Nephron progenitor cell (in vitro differentiated cells): ENCODE measurements at places on chromosomes 6 and 20.

DNA sequence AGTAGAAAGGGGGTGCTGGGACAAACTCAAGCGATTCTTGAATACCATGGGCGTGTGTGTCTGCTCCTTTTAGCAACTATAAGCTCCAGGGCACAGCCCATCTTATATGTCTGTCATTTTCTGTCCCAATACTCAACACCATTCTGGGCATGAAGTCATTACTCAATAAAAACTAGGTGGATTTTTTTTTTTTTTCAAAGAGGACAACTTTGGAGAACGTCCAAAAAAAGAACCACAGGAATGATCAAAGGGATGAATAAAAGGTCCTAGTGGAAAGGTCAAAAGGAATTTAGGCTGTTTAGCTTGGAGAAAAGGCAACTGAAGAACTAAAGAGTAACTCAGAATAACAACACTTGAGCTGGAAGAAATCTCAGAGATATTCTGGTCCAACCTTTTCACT is 24.4 kb downstream of the UQCC1 start:
- DNase-seq = no peak

DNA sequence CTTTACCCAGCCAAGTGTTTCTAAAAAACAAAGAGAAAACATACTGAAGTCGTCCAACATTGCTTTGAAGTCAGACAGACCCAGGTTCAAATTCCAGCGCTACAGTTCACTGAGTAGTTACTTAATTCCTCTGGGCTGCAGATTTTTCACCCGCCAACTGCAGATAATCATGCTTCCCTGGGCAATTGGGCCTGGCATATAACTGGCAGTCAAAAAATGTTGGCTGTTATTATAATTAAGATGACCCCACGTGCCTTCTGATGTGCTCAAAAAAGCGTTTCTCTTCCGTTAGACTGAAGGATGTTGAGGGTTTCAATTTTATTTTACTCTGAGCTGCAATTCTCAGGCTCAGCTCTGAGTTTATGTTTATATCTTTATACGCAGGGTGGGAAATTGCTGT is 156.1 kb upstream of the CITED2 start:
- DNase-seq = no peak

DNA sequence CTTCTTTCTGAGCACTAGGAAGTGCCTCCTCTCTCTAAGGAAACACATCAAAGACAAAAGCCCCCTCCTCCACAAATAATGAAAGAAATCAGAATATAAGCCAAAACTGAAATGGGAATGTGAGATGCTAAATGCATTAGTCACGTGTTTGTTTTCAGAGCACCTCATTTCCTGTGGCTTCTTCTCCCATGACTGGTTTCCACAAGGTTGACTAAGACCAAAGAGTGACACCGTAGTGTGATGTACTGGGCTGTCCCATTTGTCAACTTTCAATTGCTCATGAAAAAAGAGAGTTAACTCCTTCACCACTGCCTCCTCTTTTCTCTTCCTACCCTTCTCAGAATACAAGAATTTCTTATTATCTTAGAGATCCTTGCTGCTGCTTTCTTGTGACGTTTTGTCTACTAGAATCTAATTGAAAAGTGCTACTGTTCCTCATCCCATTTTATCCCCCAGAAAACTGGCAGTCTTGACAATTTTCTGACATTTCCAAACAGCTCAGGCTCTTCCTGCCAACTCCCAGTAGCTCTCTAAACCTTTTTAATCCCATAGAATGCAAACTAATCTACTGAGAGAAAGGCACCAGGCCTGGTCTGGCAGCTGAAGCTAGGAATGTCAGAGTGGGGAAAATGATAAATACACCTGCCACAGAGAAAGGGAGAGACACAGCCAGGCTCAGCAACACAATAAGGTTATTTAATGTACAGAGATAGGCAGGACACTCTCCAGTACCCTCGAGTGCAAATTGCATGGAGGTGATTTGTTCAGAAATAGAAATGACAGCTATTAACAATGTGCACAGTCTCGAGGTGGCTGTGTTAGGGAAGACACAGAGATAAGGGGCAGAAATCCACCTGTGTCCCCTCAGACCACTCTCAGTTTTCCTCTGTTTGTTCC is 671.7 kb upstream of the NRSN1 start:
- DNase-seq = no peak

DNA sequence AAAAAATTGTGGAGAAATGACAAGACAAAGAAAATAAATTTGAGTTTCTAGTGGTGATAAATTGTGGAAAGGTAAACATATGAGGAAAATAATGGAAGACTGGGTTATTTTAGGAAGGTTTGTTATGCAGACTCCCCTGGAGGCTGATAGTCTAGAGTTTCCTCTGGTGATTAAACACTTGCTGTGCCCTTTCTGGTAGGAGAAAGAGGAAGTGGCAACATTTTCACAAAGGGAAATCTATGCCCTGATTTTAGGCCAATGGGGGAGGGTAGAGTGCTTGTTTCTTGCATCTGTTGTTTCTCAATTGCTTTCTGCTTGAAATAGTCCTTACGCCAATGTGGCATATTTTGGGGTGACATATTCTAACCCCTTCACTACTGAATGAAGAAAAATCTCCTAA is 129.1 kb upstream of the DOK5 start:
- no peak for DNase-seq

DNA sequence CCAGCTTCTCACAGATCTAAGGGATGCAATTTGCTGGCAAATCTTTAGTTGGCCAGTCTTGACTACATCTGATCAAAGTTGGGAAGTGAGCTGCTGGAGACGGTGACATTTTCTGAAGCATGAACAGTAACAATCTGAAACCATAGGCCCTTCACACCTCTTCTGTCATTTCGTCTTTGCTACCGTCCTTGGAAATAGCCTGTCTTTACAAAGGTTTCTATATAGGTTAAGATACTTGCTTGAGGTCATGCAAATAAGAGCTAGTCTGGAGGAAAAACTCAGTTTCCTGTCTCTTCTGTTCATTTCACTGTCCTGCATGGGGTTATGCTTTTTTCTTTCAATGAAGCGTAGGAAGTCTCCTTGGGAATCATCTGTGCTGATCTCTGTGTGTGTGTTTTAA is 55.6 kb downstream of the CARMIL1 start:
- no peak for DNase-seq

GRCh38 chr6:143804835-143805239 is 38.3 kb upstream of the LTV1 start:
- no peak for DNase-seq

GRCh38 chr6:130575557-130575956 is 209.7 kb downstream of the TMEM200A start:
- DNase-seq = no peak

DNA sequence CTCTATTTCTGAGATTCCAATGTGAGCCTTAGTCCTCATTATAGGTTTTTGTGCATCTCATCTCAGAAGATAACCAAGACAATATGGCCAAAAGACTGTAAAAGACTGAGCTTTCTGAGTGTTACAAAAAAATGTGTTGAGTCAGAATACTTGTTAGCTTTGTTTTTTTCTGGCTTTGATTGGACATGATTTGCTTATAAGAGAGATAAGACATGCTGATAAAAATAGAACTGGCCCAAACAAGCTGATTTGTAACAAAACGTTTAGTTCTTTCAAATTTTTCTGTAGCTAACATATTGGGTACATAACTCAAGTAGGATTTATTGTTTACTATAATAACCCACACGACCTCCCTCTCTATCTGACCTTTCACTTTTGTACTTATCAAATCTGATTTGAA is 32.9 kb downstream of the FILIP1 start:
- no peak for DNase-seq

DNA sequence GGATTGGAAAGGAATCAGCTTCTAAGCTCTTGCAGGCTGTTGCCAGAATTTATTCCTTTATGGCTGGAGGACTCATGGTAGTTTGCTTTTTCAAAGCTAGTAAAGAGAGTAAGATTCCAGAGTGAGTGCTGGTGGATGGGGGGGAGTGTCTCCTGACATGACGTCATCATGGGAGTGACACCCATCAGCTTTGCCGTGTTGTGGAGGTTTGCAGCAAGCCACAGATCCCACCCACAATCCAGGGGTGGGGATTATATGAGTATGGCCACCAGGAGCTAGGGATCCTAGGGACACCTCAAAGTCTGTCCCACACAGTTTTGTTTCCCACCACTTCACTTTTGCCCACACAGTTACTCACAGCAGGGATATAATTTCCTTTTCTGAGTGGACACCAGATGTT is 28.7 kb upstream of the PMEPA1 start:
- DNase-seq = no peak

GRCh38 chr6:24126586-24127192 is 674 bp downstream of the NRSN1 start:
- DNase-seq = peak; percentile 80

GRCh38 chr6:97128507-97128906 is 154.5 kb downstream of the MMS22L start:
- no peak for DNase-seq
